Heart left ventricle (tissue), 16 donors: ENCODE measurements at places on chromosomes 2 and 18.

DNA sequence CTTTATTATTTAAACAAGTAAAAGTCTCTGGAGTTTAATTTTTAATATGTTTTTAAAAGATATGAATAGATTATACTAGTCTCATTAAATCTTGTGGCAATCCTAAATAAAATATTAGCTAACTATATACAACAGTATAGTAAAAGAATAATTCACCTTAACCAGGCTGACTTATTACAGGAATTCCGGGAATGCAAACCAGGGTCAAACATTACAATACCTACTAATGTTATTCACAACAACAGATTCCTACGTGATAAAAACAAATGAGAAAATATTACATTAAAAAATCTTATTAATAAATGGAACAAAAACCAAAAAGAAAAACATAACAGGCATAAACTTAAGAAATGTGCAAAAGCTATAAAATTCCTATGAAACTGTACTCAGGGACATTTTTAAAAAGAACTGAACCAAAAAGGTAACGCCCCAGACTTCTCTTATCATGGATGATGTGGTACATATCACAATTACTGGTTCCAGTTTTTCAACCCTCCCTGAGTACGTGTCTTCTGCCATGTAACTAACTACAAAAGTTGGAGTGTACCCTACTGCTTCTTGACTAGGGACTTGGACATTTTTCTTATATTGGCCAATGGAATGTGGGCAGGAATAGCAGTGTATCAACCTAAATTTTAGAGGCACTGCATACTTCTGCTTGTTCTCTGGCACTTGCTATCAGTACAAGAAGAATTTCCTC lies 20.2 kb downstream of the TTC21B start:
- DNase-seq, result no peak

DNA sequence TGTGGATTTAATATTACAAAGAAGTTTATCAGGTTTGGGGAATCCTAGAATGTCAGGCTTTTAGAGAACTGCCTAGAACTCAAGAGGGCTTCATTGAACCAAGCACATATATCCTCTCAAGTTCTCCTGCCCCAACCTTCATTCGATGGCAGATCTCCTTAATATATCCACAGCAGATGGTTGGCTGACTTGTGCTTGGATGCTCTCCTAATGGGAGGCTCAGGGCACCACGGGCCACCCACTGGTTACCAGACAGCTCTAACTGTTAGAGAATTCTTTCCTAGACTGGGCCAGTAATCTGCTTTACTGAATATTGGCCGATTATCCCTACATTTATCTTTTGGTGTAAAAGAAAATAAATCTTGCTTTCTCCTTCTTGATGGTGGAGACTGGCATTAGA lies 87.2 kb upstream of the ATP8B1 start:
- DNase-seq, result no peak

- DNase-seq, result no peak
These were observed 52.1 kb upstream of the SLC66A3 start for GRCh38 chr2:11102956-11103860.

DNA sequence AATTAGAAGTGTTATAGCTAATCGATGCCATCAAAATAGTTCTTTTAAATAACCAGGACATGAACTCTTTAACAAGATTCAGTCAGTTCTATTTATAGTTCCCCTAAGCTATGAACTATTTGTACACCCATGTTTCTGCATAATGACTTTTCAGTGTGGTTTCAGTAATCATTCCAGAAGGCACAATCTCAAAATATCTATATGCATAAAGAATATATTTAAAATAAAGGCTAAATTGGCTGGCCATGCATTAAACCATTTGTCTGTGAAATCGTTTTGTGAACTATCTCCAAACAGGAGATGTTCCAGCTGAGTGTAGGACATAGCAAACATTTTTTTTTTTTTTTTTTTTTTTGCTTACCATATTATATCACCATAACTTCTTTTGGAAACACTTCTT lies 719.3 kb downstream of the PLCL1 start:
- no peak for DNase-seq

GRCh38 chr2:177603768-177604167 lies 211.2 kb downstream of the AGPS start:
- DNase-seq, result no peak

- DNase-seq, result no peak
These were observed 83.2 kb downstream of the LAMA3 start for GRCh38 chr18:23772327-23773024.

DNA sequence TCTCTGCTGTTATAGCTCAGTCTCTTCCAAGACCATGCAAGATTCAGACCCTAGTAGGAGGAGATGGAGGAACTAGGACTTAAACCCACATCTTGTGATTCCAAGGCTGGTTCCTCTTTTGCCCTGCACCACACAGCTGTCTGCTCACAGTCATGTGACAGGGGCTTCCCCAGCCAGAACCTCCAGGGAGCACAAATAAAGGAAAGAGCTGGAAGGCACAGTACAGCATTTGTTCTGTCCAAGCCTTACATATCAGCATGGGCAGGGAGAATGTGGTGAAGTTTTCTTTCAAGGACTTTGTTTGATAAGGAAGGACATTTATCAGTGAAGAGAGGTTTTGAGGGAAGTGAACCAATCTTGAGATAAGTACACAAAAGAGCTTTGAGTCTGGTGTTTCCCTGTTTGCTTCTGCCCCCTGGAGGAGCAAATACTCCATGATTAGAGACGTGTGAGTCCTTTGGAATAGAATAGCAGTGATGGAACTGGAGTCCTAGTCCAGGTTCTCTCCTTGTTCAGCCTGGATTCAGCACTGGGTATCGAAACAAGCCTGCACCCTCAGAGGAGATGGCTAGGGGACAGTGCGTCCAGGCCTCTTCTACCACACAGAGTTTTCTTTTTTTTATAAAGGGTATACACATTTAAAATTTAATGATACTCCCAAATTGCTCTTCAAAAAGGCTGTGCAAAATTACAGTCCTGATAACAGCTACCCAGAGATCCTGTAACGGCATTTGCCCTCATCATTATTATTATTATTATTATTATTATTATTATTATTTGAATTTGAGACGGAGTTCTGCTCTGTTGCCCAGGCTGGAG lies 24.6 kb upstream of the CASP10 start:
- peak; percentile 62 for DNase-seq

GRCh38 chr2:66515743-66516142 lies 80.8 kb downstream of the MEIS1 start:
- no peak for DNase-seq

DNA sequence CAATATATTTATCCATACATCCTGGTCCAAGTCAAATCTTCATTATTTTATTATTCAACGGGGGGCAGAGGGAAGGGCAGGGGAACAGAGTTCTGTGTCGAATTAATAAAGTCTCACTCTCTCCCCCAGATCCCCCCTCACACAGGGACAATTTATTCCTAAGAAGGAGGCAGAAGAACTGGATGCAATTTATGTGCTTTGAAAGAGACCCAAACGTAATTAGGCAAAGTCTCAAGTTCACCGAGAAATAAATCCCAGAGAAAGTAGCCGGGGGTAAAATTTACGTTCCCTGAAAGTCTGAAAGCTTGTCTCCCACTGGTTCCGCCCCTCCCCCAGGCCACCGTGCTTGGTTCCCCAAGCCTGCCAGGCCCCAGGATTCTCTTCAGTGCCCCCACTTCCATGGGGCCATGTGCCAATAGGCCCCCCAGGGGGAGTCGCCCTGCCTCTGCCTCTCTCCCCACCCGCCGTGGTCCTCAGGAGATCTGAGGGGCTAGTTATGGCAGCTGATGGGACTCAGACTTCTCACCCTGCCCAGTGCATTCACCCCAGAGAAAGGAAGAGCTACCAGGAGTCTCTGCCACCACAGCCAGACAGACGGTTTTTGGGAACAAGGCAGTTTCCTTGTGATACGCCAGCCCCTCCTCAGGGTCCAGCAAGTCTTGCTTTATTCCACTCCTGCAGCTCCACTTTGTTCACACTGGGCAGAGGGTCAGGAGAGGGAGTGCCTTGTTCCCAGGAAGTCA lies 215.5 kb downstream of the CYP26B1 start:
- no peak for DNase-seq

DNA sequence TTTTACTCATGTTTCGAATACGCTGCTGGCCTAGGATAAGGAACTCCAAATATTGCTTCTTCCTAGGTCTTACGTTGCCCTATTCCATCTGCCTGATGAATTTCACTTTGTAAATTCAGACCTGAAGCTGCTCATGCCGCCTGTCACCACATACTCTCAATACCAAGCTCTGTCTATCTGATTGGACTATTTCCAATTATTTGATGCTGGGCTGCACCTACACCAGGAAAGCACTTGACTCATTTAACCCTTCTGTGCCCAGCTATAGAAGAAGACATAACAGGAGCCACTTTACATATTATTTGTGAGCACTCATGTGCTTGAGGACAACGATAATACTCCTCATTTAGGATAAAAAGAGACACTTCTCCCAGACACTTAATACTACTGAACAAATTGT lies 1293.9 kb upstream of the LRRTM1 start:
- no peak for DNase-seq

GRCh38 chr2:97970293-97971060 lies 25.3 kb downstream of the TMEM131 start:
- no peak for DNase-seq

DNA sequence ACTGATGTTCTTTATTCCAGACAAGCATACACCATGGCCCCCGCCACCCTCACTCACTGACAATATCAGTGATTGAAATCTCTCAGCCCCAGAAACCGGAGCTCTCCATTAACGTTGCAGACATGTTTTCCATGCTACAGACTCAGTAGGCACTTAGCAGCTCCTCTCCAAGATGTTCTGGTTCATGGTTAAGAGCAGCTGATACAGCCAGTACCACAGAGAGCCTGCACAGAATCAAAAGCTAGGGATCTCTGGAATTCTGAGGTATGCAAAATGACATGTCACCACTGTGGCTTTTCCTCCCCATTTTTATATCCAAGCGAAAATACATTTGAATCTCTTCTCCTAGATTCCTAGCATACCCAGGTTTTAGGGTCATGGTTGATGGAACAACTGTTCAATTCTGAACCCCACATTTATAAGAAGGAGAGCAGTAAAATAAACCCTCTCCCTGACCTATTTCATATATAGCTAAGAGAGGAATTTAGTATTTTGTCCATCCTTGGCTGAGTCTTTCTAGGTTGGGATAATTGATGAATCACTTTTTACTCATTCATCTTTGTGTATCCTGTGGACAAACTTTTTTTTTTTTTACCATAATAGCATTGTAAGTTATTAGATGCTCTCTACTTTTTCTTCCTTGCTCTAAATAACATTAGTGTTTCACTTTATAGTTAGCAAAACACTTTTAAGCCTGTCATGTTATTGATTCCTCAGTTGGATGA lies 488.4 kb upstream of the PIK3C3 start:
- no peak for DNase-seq

- DNase-seq, result no peak
These were observed 123.6 kb downstream of the ZNF521 start for GRCh38 chr18:25228410-25228809.

DNA sequence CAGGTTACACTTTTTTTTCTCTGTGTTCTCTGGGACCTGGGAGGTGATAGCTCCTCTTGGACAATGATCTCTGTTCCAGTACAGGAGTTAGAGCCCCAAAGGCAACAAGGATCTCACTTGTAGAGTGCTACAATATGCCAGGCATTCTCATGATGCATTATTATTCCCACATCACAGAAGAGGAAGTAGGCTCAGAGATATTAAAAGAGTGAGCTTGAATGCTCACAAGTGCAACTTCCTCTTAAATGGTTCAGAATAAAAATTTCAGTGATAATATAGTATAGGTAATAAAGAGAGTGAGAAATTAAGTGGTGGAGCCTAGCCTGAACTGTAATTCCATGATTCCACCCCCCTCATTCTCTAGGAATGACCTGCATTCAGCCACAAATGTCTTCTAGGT lies 21.4 kb downstream of the POLE4 start:
- no peak for DNase-seq
